A673 (cell line): ENCODE measurements at places on chromosomes 3 and 15. TPM values are rescaled to one million over a fixed set of nuclear protein-coding genes. Genes with fewer than 3 reads are reported as not detected.

GRCh38 chr3:172856795-172857742, 106.5 kb downstream of the ECT2 start:
- DNase-seq, result no peak

DNA sequence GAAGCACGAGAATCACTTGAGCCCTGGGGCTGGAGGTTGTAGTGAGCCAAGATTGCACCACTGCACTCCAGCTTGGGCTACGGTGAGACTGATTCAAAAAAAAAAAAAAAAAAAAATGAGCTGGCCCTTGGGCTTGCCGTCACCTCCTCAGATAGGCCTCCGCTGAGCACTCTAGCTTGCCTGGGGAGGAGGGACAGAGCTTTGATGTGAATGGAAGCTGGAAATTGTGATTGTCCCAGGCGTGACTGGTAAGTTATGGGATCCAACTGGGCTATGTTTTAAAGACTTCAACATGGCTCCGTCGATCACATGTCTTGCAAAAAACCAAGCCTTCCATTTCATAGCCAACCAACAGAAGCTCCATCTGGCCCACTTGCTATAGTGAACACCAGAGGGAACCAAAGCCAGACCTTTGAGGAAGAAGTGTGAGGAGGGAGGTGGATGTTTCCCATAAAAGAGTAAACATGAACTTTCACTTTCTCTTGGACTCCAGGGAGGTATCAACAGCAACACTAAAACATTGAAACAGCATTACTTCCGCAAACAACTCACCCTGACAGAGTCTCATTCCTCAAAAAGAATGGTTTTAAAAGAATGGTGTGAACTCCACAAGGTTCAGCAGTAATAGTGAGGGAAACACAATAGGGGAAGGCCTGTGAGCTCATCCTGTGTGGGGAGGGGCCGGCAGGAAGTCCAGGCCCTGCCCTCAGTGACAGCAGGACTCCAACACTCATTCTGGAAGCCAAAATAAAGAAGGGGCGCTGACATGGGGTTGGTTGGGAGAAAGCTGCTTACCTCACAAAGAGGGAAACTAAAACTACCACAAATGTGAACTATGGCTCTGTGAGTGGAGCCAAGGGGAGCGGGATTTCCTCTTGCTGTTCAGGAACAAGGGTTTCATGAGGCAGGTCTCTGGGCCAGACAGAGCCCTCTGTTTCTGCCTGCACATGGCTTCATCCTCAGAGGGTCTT, 59.2 kb upstream of the IL12A start:
- DNase-seq, result peak; percentile 12

DNA sequence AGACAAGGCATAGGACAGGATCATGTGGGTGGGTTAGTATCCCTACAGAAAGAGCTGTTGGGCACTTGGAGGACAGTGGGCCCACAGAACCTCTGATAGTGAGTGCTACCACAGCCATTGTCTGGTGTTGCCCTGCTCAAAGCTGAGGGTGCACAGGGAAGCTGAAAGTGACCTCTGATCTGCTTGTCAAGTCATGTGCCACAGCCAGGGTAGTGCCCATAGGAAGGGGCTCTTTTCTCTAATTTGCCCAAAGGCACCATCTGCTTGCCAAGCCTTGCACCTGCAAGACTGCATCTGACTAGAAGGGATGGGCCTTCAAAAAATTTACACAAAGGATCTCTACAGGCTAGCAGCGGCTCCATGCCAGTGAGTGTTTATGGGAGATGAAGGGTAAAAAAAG, 87.4 kb upstream of the GSK3B start:
- no peak for DNase-seq

DNA sequence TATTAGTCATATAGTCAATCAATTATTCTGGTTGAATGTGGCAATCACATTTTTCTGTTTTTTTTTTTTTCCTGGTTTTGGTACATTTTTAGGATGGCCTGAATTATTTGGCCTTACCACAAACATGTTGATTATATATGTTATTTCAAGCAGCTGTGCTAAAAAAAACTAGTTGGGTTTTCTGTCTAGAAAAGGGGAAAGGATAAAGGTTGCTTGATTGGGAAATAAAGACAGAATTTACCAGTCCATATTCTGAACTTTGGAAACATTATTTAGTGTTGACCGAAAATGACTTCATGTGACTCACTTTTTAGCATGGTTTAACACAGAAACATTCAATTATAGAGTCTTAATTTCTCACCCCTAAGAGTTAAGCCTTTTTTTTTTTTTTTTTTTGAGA, 8.1 kb downstream of the MORF4L1 start:
- no peak for DNase-seq

DNA sequence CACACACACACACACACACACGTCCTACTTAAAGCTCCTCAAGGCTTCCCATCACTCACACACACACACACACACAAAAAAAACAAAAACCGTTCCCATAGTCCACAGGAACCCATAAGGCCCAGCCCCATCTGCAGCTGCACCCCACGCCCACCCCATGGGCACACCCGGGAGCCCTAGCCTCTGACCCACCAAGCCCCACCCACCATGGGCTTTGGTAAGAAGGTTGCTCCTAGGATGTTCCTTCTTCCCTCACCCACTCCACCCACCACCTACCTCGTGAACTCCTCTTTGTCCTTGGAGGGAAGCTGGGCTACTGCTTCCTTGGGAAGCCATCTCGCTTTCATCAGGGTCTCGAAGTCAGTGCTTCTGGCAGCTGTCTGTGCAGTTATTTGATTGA, 115.1 kb downstream of the TPRA1 start:
- DNase-seq, result no peak

GRCh38 chr3:108441071-108441507, 69.3 kb downstream of the MYH15 start:
- peak; percentile 85 for DNase-seq

GRCh38 chr15:81813215-81813614, 232.6 kb downstream of the MEX3B start:
- DNase-seq, result no peak

DNA sequence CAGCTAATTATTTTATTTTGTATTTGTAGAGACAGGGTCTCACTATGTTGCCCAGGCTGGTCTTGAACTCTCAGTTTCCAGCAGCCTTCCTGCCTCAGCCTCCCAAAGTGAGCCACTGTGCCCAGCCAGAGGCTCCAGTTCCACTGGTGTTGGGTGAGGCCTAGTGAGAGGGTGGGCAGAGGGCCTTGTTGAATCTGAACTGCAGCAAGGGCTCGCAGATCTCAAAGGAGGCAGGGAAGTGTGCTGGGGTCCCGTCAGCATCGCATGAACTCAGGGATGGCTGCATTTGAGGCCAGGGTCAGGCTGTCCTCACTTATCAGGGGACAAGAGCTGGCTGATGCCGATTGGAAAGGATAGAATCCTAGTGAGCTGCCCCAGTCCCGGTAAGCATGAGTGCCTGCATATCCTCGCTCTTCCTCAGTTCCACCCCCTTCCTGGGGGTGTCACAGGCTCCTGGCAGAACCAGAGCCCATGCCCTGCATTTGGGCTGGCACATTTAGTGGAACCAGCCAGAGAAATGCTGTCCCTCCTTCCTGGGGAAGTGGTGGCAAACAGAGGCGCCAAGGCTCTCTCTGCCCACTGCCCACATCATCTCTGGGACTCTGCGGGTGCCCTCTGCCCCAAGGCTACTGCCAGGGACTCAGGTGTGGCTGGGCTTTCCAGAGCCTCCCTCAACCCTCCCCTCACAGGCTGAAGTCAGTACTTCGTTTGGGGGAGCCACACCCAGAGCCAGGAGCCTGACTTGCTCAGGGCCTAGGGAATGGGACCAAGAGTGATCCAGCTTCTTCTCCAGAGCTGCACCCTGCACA, 24.1 kb downstream of the ALS2CL start:
- no peak for DNase-seq

GRCh38 chr3:175227126-175227525, 368.0 kb downstream of the NAALADL2 start:
- no peak for DNase-seq

GRCh38 chr3:74613521-74614106, 845 bp downstream of the CNTN3 start:
- DNase-seq, result no peak

The ONECUT1 gene
- not detected in 2 replicates for total RNA-seq

The CEP152 gene
- 31.6 and 33.7 TPM in 2 replicates for total RNA-seq
